Fibroblast of skin of right quadriceps (primary cell): ENCODE measurements at places on chromosomes 12 and 14.

- no peak for DNase-seq
These were observed 5.9 kb downstream of the OAS3 start for GRCh38 chr12:112944024-112944690.

DNA sequence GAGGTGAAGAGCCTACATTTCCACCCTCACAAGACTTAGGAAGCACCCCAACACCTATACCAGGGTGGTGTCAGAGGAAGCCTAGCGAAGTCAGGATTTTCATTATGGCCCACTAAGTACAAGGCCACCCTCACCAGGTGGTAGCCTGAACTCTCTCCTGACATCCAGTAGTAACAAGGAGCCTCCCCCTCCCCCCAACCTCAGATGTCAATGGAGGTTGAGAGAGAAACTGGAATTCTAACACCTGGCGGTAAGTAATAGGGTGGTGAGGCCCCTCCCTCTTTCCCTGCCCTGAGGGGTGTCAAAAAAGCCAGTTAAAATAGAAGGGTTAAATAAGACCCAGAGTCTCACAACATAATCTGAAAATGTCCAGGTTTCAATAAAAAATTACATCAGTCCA lies 37.6 kb downstream of the SINHCAF start:
- DNase-seq: no peak

GRCh38 chr12:88737838-88738472 lies 157.7 kb upstream of the KITLG start:
- no peak for DNase-seq

GRCh38 chr12:97630356-97630755 lies 167.8 kb downstream of the RMST start:
- no peak for DNase-seq

DNA sequence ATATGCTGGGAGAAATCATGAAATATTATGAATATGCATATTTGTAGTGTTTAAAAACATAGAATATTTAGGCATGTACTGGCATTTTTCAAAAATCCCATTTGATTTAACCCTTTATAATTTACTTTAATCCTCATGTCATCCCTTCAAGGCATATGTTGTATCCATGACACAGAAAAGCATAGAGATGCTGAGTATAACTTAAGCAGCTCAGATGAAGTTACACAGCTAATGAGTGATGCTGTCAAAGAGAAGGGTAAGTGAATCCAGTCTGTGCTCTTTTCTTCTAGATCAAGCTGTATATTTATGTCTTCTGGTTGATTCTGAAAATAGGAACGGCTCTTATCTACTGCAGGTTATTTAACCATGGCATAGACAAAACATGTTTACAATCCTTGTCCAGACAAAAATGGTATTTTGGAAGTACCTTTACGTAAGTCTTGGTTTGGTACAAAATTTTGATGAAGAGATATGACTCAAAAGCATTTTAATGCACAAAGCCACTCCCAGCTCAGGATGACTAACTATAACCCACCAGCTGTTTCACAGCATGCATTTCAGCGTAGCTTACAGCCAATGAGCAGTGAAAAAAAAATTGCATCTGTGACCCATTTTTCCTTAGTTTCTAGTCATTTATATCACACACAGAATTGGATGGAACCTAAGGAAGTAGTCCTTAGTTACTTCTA lies 201.7 kb downstream of the STXBP6 start:
- DNase-seq: peak; percentile 66

DNA sequence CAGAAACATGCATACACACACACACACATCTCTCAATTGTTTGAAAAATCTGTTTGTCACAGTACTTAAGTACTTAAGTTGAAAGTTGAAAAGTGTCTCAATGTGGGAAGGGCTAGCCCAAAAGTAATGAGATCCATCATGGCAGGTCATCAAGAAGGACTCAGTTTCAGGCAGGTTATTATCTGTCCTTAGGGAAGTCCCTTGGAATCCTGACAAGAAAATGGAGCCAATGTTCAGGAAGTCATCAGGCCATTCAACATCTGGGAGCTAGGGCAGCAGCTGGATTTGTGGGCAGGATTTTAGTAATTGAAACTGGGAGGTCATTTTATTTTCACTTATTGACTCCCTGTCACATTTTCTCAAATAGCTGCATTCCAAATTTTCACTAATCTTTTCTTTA lies 56.0 kb downstream of the MSRB3 start:
- no peak for DNase-seq

DNA sequence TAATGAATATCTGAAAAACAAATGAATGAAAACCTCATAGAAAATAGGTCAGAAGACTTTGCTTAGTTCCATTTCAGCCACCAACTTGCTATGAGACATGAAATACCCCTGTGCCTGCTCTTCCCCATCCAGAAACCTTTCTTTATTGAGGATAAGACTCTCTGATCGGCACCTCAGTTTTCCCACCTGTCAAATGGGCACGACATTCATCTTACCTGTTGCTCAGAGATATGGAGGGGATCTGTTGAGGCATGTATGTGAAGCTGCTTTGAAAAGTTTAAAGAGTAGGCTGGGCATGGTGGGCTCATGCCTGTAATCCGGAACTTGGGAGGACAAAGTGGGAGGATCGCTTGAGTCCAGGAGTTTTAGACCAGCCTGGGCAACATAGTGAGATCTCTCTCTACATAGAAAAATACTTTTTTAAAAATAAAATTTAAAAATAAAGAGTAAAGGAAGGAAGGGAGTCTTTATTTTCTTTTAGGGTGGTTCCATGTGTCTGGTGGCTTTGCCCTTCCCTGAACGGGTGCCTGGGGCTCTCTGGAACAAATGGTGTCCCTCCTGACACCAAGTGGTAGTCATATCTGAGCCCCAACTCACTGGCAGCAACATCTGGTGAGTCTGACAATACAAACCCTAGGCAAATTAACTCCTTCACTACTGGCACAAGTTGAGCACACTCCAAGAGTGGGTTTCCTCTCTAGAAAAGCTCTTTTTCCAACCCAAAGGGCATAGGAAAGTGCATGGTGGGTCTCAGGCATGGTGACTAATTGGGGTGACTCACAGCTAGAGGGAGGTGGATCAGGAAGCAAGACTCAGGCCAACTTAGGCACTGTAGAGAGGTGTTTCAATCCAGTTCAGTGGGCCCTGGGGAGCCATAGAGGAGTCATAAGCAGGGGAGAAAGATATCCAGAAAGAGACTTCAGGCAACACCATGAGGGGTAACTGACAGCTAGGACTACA lies 42.1 kb downstream of the MAP1LC3B2 start:
- DNase-seq: peak; percentile 71

- no peak for DNase-seq
These were observed 111.5 kb upstream of the IFNG-AS1 start for GRCh38 chr12:67877727-67878126.

DNA sequence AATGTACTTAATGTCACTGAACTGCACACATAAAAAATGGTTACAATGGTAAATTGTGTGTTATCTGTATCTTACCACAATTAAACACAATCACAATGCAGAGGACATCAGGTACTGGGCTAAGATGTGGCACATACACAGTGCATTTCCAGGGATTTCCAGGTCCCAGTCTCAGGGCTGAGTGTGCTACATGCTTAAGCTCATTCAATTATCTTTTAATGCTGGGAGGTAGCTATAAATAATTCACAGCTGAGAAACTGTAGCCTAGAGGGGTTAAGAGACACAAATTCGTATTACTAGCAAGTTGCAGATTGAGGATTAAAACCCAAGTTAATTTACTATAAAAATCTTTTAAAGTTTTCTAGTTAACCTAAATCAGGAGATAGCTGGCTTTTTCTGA lies 67.1 kb downstream of the CRACR2A start:
- DNase-seq: no peak

DNA sequence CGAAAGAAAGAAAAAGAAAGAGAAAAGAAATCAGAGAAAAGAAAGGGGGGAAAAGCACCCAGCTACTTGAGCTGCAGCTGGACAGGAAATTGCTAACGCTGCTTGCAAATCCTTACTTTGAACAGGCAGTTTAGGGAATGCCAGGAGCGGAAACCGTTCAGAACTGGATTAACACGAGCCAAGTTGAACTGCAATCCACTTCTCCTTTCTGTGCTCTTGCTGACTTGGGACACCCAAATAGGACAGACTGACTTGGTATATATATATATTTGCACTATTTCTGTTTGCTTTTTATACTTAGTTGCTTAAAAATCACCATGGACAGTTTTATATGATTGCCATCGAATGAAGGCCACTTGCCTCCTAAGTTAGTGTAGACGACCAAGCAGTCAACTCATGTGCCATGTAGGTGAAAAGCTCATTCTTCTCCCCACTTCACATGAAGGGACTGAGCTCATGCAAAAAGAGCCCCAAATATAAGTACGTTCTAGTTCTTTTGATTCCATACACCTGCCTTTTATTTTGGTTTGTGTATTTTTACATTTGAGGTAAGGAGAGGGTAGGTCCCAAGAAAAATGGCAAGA lies 5.5 kb downstream of the DUSP6 start:
- peak; percentile 54 for DNase-seq

GRCh38 chr12:57452937-57453509 lies 2.1 kb upstream of the INHBE start:
- peak; percentile 82 for DNase-seq

- no peak for DNase-seq
These were observed 5.5 kb downstream of the CKB start for GRCh38 chr14:103517174-103517566.

DNA sequence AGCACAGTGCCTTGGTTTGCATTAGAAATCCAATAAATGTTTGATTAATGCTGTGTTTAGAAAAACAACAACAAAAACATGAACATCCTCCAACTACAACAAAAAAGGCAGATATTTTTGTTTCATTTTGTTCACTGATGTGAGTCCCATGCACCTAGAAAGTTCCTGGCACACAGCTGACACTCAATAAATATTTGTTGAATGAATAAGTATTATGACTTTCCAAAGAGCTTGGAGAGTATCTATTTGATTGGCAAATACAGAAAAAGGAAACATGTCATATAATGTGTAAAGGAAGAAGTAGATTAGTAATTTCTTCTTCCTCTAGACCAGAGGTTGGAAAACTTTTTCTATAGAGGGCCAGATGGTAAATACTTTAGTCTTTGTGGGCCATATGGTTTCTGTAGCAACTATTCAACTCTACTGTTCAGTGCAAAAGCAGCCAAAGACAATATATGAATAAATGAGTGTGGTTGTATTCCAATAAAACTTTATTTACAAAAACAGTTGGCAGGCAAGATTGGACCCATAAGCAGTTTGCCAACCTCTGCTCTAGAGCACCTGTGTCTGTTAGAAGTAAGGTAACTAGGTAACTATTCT lies 312.3 kb upstream of the DIO2 start:
- peak; percentile 7 for DNase-seq

DNA sequence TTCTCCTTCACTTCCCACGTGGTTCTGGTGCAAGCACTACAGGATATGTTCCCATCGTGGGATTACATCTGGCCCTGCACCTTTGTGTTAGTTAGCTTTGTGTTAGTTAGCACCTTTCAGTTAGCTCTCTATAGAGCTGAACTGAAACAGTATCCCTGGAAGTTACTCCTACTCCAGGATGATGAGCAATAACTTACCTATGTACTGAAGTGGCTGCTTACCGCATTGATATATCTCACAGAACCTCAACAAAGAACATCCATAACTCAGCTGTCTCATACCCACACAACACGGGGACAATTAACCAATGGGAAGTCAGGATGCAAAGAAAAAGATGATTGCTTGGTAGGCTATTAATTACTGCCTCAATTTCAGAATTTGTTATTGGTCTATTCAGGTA lies 146.6 kb downstream of the ASCL4 start:
- no peak for DNase-seq

DNA sequence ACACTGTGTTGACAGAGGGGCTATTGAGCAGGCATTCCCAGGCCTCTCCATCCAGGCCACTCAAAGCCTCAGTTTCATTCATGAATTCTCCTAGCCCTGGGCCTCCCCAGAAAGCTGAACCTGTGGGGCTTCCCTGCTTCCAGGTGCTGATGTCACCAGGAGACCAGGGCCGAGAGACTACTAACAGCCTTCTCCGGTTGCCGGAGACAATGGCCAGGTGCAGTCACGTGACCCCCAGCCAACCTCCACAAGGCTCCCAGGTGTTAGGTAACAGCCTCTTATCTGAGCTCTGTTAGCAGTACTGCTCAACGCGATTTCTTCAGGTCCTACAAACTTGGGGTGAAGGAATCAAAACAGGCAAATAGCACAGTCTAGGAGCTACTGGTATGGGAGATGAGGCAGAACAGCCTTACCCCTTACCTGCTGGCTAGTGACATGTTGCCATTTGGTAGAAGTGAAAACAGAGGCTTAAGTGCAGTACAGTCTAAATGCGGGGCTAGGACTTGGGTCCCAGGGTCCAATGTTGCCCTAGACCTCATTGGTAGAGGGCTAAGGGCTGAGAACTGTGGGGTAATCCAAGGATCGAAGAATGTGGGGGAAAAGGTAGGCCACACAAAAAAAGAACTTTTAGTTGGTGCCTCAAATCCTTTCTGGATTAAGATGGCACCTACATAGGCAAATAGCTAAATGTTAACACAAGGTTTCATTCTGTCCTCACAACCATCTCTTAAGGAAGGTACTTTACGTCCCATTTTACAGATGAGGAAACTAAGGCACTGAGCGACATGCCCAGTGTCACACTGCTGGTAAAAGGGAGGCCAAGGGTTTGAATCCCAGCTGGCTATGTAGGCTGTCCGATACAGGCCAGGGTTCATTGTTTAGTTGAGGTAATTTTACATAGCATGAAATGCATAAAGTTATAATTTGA lies 3.8 kb downstream of the CCDC88C start:
- no peak for DNase-seq

DNA sequence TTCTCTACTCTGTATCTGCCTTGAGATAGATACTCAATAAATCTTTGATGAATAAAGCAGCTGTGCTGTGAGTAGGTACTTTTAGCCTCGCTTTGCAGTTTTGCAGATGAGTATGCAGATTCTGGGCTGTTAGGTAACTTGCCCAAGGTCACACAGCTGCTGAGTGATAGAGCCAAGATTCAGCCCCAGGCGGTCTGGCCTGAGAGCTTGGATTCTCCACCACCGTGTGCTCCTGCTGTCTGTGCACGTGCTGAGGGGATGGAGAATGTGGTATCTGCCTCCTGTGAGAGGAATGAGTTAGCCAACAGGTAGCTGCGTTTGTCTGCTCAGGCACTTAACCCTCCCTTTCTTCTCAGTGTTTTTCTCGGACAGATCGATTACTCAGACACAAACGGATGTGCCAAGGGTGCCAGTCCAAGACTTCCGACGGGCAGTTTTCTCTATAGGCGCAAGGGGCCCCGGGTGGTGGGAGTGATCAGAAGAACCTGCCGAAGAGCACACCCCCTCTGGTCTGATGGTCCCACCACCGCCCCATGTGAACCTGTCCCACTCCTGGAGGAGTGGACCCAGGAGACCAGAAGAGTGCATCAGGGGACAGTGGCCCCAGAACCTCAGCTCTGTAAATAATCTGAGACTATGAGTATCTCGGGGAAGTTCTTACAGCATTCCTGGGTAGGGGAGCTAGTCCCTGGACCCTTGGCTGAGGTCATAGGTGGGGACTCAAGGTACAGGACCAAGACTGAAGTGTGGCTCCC lies 6.6 kb upstream of the CSAD start:
- DNase-seq: no peak

- no peak for DNase-seq
These were observed 40.5 kb downstream of the DLK1 start for GRCh38 chr14:100767003-100767787.

GRCh38 chr14:50497351-50497750 lies 35.0 kb downstream of the MAP4K5 start:
- no peak for DNase-seq

- DNase-seq: no peak
These were observed 624 bp upstream of the PLEKHD1 start for GRCh38 chr14:69483765-69484443.
